Mesothelial cell of epicardium (in vitro differentiated cells): ENCODE measurements at places on chromosomes 5 and 9. TPM values are rescaled to one million over a fixed set of nuclear protein-coding genes. Genes with fewer than 3 reads are reported as not detected.

DNA sequence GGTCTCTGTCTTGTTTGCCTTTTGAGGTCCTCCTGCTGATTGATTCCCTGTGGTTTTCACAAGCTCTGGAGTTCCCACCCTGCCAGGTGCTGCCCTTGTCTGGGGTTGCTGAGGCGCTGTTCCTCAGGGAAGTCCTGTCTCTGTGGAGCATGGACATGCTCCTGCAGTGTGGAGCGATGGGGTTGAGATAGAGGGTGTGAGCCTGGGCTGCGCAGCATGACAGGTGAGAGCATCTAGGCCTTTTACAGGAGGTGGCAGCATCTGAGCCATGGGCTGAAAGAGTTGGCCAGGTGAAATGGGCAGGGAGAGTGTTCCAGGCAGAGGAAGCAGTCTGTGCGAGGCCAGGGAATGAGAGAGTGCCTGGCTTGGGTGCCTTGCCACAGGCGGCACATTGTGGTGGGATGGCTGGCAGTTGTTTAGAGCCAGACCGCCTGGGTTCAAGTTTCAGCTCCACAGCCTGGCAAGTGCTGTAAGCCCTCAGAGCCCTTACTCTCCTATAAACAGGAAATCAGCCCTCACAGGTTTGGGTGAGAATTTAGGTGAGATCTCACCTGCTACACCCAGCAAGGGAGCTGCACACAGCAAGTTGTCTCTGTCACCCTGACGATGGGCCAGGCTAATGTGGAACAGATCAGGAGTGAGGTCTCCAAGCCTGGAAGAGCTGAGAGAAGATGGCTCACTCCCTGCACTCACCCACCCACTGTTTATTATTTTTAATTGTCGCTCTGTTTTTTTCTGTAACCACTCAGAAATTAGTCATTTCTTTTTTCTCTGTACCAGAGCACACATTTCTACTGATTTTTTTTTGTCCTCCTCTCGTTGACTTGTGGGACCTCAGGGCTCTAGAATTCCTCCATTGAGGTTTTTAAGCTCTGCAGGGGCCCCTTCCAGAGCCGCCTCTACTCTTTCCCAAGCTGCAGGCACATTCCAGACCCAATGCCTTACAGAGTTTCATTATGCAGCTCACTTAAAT, 19.6 kb downstream of the TCOF1 start:
- H3K27ac ChIP-seq, result peak overlapping the region; percentile 85
- H3K36me3 ChIP-seq, result peaks cover 50% of the 10 kb centered on the region
- H3K4me3 ChIP-seq, result no peak overlapping the region
- no peaks in the 10 kb centered on the region for H3K27me3 ChIP-seq
- peaks cover 14% of the 10 kb centered on the region for H3K4me1 ChIP-seq

DNA sequence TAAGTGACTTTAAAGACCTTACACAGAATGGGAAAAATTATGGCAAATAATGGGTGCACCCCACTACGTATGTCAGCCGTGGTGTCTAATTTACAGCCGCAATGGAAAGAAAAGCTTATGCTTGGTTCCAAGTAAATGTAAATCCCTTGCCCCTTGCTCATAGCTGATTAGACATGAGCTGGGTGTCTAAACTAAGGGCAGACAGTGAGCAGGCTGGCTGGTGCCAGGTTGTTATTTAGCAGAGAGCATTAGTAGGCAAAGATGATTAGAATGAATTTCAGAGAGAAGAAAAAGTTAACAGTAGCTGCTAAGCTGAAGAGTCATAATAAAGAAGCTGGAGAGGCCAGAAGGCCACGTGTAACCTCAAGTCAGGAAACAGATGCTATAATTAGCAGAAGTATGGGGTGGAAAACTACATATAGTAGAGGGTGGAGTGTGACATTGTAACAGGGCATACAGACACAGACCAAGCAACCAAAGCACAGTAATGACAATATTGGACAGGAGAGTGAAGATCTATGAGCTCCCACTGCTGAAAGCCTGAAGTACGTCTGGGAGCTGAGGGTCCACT, 257.7 kb downstream of the MCTP1 start:
- no peak overlapping the region for H3K27ac ChIP-seq
- no peak for DNase-seq
- no peaks in the 10 kb centered on the region for H3K36me3 ChIP-seq
- H3K4me1 ChIP-seq, result no peaks in the 10 kb centered on the region
- H3K4me3 ChIP-seq, result no peak overlapping the region

- peak overlapping the region; percentile 98 for H3K27ac ChIP-seq
- no peak overlapping the region for H3K4me3 ChIP-seq
- H3K4me1 ChIP-seq, result peaks cover 46% of the 10 kb centered on the region
- no peak for DNase-seq
- H3K27me3 ChIP-seq, result no peaks in the 10 kb centered on the region
Measured at GRCh38 chr9:36162211-36162738, 6.9 kb upstream of the CCIN start.

DNA sequence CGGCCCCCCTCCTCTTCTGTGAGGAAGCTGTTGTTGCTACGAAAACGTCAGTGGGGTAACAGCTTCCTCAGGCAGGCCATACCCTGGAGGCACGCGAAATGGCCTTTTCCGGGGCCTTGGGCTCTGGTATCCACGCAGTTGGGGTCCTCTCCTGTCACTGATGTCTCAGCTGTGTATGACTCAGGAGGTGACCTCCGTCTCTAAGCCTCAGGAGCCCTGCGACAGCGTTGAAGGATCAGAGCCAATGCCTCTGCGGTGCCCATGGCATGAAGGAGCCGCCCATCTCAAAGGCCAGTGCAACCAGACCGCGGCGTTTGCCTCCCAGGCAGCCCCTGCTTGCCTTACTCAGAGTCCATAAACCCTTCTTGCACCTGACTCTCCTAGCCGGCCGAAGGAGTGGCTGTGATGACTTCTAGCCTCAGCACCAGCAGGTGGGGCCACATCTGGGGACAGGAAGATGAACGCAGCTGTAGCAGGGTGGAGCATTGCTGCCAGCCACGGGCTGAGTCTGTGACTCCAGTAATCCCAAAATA, 1.0 kb upstream of the MXD3 start:
- peaks cover 17% of the 10 kb centered on the region for H3K4me1 ChIP-seq
- no peak overlapping the region for H3K27ac ChIP-seq
- peaks cover 1% of the 10 kb centered on the region for H3K36me3 ChIP-seq
- no peak for DNase-seq
- peak overlapping the region; percentile 79 for H3K4me3 ChIP-seq
- H3K27me3 ChIP-seq, result no peaks in the 10 kb centered on the region

IGFBPL1 gene
- total RNA-seq, result 0.27 to 0.34 TPM in 2 of 3 replicates, not detected in the other

PCDHB10 gene
- total RNA-seq, result 10.8 to 11.9 TPM (median 11.7 TPM) in 3 replicates

DNA sequence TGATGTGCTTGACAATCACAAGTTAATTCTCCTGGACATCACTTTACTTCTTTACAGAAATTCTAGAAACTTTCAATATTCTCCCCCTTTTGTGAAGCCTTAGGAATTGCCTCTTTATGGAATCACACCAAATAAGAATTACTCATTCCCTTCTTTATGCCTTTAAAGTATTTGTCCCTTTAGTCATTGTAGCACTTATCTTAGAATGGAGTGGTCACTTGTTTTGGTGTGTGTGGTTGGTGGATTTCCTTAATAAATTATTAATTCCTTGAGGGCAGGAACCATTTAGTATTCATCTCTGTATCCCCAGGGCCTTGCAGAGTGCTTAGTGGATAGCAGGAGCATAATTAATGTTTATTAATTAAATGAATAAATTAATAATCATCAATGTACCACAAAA, 307.0 kb downstream of the ARRDC3 start:
- peaks cover 5% of the 10 kb centered on the region for H3K4me1 ChIP-seq
- no peaks in the 10 kb centered on the region for H3K27me3 ChIP-seq
- DNase-seq, result no peak
- H3K36me3 ChIP-seq, result peaks cover 5% of the 10 kb centered on the region

DNA sequence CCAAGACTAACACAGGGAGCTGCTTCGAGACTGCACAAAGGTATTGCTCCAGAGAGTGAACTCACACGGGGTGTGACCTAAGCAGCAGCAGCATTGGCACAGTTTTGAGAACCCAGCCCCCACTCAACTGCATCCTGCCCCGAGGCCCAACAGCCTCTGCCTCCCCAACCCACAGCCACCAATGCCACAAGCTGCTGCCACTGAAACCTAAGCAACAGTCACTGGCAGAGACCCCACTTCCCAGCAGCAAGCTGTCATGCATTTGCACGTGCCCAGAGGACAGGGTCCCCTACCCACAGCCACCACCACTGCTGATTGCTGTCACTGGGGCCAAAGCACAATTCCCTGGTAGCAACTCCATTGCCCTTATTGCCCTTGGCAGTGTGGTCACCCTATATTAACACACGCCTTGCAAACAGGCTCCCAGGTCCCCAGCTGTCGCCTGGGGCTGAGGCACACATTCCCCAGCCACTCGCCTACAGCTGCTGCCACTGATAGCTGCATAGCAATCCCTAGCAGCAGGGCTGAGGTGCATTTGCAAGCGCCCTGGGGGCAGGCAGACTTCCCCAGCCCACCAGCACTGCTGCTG, 141.0 kb downstream of the AGTPBP1 start:
- H3K27ac ChIP-seq, result no peak overlapping the region
- peaks cover 32% of the 10 kb centered on the region for H3K36me3 ChIP-seq
- no peak overlapping the region for H3K4me3 ChIP-seq
- H3K27me3 ChIP-seq, result no peaks in the 10 kb centered on the region
- no peak for DNase-seq
